Fibroblast of villous mesenchyme (primary cell): ENCODE measurements at places on chromosomes 1 and 21.

GRCh38 chr1:208951908-208952307 is 631.6 kb upstream of the CAMK1G start:
- no peak for DNase-seq

- DNase-seq, result no peak
Measured at GRCh38 chr1:119743308-119743707, 25.4 kb downstream of the HMGCS2 start.

DNA sequence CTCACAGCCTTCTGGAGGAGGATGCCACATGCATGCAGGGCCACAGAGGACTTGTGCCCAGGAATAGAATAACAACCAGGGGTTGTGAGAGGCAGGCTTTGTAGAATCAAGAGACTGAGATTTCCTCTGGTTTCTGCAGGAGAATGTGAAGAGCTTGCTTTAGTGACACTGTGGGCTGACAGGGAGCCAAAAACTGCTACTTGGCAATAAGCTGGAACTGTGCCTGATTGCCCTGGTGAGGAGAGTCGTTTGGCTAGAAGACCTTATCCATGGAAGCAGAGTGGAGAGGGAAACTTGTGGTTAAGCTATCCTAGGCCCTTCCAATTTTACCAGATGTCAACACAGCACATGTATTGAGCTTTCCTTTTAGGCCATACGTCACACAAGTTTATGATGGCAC is 902.1 kb downstream of the MRPL39 start:
- DNase-seq, result no peak

GRCh38 chr1:35443768-35444518 is 113.3 kb downstream of the KIAA0319L start:
- DNase-seq, result no peak

DNA sequence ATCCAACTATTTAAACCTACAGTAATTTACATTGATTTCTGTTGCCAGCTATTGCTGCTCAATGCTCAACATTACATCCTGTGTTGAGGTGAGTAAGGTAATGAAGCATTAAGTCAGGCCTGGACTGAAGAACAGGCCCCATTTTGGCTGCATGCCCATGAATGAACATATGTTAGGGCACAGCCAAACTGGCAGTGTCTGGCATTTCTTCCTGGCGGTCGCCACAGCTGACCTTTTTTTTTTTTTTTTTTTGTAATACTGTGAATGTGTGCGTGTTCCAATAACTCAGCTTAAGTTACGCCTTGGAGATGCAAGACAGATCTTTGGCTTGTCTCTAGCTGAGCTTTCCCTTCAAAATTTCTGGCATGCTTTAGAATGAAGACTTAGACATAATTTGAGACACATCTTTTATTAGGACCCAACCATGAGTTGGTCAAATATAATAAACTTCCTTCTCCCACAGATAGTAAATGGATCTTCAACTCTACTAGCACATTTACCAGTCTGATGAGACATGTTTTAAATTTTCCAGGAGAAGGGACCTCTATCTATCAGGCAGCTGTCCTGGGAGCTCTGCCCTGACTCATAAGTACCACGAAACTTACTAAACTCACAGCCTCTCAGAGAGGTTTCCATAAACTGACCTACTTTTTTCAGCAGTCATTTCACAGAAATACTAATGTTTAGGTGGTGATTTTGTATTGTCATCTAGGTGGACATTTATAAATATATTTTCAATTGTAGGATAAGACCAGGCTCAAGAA is 341.1 kb upstream of the RUNX1 start:
- DNase-seq, result peak; percentile 44

DNA sequence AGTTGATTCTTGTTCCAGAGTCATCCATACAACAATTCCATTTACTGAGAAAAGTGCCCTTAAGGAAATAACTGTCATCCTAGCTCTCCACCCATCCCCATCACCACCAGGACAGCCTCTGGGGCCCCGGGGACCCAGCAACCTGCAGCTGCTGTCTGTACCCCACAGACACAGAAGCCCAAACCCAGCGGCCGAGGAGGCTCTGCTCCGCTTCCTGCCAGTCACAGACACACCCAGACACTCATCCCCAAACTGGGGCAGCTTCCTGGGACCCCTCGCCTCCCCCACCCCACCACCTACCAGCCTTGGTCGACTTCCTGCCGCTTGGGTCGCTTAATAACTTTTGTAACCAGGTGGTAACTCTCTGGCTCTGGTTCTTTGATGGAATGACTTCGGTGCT is 121.6 kb upstream of the SLC25A33 start:
- DNase-seq, result no peak

- no peak for DNase-seq
Measured at GRCh38 chr1:195113471-195113870, 1494.8 kb downstream of the KCNT2 start.

GRCh38 chr1:200564319-200564718 is 56.2 kb downstream of the KIF14 start:
- no peak for DNase-seq

- DNase-seq, result no peak
Measured at GRCh38 chr1:61674221-61674620, 50.7 kb downstream of the TM2D1 start.
